Stimulated activated CD8-positive, alpha-beta memory T cell treated with anti-CD3 and anti-CD28 coated beads, Interleukin-4, amount 100 ng/mL, for 1 hour (primary cell): ENCODE measurements at places on chromosomes 13 and 19.

GRCh38 chr19:29504454-29504853 lies 21.3 kb upstream of the VSTM2B start:
- no peak for DNase-seq

GRCh38 chr13:102073251-102073650 lies 328.6 kb downstream of the FGF14 start:
- DNase-seq: no peak

DNA sequence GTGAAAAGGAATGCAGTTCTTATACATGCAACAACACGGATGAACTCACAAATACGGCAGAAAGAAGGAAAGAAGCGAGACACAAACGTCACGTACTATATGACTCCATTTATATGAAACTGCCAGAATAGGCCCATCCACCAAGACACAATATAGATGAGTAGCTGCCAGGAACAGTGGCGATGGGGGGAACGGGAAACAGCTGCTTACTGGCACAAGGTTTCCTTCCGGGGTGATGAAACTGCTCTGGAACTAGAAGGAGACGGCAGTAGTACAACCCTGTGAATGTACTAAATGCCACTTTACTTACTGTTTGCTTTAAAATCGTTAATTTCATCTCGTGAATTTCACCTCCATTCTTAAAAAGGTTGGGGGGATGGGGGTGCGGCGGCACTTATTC lies 28.9 kb downstream of the MLLT1 start:
- no peak for DNase-seq

GRCh38 chr13:44026194-44026593 lies 146.5 kb downstream of the LACC1 start:
- DNase-seq: no peak

- DNase-seq: no peak
Observed at GRCh38 chr19:39489756-39490155, 9.0 kb upstream of the DLL3 start.

GRCh38 chr19:13044231-13044836 lies 49.1 kb downstream of the NFIX start:
- no peak for DNase-seq

DNA sequence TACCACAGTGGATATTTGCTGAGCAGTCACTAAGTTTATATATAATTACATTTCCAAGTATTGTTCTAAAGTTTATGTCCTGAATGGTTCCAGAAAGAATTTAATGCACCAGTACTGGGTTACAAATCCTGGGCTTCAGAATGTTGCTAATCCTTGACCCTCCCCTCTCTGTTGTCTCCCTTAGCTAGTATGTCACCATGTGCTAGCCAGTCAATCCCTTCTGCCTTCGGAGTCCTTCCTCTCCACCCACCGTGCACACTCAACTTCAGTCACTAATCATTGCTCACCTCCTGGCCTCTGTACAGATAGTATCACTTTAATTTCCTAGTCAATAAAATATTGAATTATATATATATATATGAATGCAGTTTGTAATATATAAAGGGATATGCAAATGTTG lies 7.5 kb downstream of the FAM124A start:
- DNase-seq: no peak
